ENCODE measurements at places on chromosomes 16 and 17.

GRCh38 chr16:10988879-10989278 lies 44.5 kb downstream of the CLEC16A start:
- no peak for DNase-seq

DNA sequence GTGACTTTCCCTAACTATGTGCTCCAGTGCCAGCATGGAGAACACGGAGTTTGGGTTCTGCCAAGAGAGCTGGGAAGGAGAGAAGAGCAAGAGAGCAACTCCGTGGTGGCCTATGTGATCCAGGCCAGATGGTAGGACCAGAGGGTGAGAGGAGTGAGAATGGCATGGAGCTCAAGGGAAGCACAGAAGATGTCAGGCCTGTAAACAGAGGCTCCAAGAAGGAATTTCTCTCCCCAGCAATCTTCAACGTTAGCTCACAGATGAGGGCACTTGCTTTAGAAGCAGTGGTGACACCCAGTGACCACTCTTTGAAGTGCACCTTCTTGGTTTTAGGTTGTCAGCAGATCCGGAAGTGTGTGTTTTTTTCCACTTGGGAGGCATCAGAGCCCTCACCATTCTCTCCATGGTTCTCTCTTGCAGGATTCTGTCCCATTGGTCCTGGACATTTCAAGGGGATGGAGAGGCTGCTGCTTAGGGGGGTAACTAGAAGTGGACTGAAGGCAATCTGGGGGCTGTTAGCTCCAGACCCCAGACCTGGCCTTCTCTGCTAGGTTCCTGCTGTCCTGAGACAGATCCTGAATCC lies 18.1 kb upstream of the TMEM98 start:
- peak; percentile 41 for DNase-seq

- DNase-seq = no peak
These were observed 51.2 kb upstream of the DHX40 start for GRCh38 chr17:59513934-59514841.

DNA sequence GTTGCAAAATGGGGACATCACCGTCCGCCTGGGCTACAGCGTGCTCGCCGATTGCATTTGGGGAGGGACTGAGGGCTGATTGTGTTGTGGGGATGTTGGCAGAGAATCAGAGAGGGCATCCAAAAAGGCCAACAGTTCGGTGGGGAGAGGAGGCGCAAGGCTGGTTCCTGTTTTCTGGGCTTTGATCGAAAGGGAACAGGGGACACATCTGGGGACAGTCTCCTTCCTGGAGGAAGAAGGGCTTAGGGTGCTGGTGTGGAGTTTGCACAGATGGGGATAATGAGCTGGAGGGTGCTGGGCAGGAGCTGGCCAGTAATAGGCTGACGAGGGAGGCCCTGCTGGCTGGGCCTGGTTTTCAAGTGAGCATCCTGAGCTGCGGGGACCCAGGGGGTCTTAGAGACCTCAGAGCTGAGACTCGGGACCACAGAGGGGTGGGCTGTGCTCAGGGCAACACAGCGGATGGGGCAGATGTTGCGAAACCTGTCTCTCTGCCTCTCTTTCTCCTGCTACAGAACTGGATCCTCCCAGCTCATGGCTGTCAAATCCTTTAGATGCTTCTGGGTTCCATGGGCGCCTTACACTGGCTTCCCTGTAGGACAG lies 288.7 kb downstream of the SEC14L1 start:
- DNase-seq = no peak

- DNase-seq = no peak
These were observed 278.9 kb downstream of the SNX29 start for GRCh38 chr16:12255473-12255872.

GRCh38 chr17:41917192-41917591 lies 1.6 kb downstream of the ACLY start:
- DNase-seq = no peak

DNA sequence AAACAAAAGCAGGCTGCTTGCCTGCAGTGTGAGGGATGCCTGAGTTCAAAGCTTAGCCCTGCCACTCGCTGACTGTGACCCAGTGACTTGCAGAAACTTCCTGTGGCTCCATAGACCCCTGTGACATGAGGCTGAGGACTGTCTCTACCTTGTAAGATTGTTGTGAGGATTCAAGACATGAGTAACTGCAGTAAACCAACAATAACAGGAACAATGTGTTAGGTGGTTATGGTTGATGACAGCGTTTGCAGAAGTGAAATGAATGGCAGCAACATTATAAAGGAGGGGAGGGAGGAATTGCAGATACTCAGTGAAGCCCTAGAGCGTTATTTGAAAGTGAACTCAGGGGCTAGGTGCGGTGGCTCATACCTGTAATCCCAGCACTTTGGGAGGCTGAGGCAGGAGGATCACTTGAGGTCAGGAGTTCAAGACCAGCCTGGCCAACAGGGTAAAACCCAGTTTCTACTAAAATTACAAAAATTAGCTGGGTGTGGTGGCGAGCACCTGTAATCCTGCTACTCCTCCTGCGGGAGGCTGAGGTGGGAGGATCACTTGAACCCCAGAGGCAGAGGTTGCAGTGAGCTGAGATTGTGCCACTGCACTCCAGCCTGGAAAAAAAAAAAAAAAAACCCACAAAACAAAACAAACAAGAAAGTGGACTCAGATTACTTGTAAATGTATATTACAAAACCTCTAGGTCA lies 33.5 kb upstream of the EMP2 start:
- no peak for DNase-seq

DNA sequence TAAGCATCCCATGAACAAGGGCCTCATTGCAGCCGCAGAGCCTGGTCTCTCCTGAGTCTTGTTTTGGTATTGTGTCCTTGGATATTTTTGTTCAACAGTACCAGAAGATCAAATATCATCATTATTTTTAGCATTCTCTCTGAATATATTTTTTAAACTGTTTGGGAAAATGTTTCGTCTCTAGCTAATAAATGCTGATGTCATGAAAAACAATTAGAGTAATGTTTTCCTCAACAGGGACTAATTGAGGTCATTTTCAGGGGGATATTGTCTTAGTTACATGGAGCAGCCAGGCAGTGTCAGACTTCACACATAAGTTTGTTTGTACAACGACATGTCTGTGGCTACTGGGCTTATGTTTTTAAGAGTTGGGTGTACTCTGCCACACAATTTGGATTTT lies 805.3 kb upstream of the SOX9 start:
- no peak for DNase-seq

GRCh38 chr17:71417142-71417541 lies 703.7 kb upstream of the SOX9 start:
- DNase-seq = no peak

DNA sequence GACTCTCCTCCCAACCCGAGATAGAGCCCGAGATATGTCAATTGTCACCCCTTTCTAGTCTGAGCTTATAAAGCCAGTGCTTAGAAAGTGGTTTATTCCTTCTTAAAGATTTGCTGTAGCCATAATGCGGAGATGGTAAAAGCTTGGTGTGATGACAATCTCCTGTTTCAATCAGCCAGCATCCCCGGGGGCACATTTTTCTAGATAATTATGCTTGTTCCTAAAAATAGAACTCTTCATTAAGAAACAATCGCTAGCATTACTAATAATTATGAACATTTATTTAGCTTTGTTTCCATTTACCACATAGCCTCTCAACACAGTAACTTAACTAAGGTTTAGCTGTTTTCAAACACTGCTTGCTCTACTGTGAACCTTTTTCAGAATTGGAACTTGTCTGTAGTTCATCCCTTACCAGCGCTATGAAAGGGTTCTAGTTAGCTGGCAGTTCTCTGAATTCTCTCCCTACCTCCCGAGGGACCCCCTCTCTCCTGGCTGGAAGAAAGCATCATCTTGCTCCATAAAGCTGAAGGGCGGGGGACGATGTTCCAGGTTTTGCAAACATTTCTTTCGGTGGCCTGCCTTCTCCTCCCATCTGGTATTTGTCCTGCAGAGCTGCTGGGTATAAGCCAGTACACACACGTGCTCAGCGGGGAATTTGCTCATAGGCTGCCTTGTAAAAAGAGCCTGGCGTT lies 922 bp upstream of the MRPL58 start:
- no peak for DNase-seq

DNA sequence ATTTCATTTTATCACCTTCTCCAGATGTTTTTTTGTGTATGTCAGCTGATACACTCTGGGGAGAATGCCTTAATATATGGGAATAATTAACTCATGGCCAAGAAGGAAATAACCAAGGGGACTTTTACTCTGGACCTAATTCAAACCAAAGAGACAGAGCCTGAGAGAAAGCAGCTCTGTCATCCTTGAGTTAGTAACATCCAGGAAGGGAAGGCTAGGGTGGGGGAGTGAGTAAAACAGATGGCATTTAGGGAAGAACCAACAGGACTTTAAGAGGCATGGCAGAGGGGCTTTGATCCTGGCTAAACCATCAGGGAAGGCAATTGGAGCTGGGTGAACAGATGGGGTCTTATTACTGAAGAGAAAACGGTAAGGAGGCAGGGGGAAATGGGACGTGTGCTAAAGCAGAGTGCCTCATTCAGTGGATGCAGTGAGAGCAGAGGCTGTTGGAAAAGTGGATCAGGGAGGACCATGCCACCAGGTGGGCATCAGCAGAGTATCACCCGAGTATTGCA lies 2.5 kb upstream of the SMPD3 start:
- DNase-seq = no peak

DNA sequence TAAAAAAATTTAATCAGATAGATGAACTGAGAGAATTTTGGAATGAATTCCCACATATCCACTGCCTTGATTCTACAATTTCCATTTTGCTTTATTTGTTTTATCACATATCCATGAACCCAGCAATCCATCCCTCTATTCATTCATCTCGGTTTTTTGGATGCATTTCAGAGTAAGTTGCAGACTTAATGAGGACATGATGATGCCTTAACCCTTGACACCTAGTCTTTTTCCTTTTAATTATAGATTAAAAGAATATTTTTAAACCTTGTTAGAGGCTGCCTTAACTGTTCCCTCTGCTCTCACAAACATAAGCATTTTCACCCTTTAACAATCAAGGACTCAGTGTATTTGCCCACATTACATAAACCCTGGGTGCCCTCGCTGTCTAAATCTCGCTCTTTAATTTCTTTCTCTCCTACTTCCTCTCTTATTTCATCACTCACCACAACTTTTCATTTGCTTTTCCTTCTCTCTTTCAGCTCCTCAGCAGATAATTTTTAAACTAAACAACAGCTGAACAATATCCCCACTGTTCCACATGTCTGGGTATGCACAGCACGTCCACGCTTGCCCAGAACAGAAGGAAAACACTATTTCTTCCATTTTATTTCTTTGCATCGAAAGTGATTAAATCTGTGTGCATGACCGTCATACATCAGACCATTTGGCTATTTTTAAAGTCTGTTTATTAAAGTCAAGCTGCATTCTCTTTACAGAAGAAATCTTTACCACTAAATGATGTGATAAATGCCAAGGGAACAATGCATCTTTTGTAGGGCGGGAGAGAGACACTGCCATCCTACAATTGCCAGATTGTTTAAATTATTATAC lies 39.9 kb downstream of the IQCK start:
- no peak for DNase-seq

DNA sequence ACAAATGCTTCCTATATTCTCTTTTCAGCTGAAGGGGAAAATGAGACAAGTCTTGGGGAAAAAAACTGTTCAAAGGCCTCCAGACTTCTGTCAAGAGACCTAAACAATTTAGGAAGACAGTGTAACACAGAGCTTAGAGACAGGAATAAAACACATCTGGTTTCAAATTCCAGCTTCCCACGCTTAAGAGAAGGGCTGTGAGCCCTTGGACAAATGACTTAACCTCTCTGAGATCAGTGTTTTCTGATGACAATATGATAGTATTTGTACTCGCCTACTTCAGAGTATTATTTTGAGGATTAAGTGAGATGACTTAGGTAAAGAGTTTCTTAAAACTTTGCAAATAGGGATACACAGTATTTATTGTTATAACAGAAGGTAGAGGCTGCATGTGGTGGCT lies 29.5 kb downstream of the SMURF2 start:
- DNase-seq = no peak

DNA sequence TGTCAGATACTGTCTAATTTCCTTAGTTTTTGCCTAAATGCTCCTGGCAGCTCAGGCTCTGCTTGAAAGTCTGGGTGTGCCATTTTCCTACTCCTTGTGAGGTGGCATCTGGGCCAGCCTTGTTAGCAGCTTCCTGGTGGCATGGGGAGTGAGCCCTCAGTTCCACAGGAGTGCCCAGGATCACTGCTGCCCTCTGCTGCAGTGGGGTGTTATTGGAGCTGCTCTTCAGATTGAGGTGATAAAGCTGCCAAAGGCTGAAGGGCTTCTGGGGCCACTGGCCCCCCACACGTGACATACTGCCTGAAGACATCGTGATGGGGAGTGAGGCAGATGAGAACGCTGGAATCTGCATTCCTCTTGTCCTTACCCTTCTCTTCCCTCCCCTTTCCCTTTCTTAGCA lies 27.4 kb downstream of the CEP95 start:
- DNase-seq = no peak

DNA sequence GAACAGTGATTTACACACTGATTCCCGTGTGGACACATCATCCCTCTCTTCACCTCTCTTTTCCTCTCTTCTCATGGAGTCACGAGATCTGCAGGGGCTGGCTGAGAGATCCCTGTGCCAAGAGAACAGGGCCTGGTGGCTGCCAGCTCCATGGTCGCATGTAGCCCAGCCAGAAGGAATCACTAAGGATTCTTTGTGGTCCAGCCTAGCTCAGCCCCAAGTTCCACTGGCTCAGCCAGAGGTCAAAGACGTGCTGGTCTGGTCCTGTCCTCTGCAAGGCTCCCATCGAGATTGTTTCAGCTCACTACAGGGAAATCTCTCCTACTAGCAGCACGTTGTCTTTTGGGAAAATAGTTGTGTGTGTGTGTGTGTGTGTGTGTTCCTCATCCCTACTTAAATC lies 66.4 kb downstream of the NDEL1 start:
- DNase-seq = no peak

- no peak for DNase-seq
These were observed 34.3 kb downstream of the ASPA start for GRCh38 chr17:3510090-3510489.

DNA sequence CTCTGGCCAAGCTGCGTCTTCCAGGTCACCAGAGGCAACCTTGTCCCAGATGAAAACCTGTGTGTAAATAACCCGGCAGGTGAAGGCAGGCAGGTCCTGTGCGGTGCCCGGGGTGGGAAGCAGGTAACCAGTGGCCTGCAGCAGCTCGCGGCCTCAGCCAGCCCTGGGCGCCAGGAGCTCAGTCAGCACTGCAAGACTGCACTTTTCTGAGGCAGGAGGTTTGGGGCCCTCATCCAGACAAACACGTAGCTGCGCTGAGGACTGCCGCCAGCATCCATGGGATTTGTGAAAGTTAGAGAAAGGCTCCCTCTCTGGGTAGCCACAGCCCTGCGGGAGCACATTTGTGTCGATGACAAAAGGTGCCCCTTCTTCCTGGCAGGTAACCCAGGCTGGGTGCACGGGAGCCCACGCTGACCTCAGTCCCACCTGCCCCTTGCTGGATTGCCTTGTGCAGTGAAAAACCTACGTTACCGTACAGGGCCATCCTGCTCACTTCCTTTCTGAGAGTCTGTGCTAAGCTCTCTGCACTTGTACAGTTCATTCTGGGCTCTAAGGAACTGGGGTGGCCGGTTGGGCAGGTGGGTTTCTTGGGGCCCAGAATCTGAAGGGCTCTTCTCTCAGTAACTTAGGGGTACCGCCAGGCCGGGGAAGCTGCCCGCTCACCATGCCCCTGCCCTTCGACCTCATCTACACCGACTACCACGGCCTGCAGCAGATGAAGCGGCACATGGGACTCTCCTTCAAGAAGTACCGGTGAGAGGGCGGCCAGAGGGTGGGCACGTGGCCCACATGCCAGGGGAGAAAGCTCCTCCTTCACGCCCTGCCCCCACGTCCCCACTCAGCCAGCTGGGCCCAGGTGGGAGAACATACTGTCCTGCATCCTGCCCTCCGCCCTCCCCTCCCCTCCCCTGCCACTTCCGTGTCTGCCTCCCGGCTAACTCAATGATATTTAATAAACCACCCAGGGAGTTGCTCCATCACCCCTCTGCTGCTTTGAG lies 56.4 kb downstream of the MGAT5B start:
- no peak for DNase-seq

GRCh38 chr16:17798716-17799115 lies 328.0 kb upstream of the XYLT1 start:
- no peak for DNase-seq
